ENCODE measurements at places on chromosomes 1 and 21. TPM values are rescaled to one million over a fixed set of nuclear protein-coding genes. Genes with fewer than 3 reads are reported as not detected.

The KCNA3 gene
- total RNA-seq, result 19.4 TPM

DNA sequence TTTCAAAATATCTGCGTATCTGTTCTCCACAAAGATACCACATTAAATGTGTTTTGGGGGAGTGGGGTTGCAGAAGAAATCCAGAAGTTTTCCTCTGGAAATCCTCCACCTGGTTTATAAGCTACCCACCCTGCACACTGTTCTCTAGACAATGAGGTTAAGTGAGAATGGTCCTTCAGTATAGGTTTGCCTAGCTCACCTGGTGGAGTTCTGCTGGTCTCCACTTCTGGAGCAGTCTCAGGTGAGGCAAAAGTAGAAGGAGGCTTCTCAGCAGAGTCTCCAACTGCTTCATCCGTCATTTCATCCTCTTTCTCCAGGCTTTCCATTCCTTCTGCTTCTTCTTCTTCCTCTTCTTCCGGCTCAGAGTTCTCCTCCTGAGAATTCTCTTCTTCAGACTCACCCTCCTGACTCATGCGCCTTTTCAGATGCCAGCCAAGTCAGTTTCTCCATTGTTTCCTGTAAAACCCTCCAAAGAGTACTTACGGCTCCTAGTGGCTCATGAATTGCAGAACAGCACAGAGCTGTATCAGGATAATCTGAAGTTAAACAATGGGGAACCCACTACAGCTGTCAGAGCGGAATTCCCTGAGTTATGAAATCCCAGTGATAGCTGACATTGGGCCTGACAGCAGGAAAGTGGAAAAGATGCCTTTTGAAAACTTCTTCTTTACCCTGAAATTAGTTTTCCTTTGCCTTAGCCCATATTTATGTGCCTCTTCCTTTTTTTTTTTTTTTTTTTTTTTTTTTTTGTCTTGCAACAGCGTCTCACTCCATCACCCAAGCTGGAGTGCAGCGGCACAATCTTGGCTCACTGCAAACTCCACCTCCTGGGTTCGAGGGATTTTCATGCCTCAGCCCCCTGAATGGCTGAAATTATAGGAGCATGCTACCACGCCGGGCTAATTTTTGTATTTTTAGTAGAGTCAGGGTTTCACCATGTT, 38.5 kb downstream of the MSTO1 start:
- H3K4me1 ChIP-seq, result peaks cover 32% of the 10 kb centered on the region
- H3K27ac ChIP-seq, result peak overlapping the region; percentile 46
- H3K36me3 ChIP-seq, result no peaks in the 10 kb centered on the region
- H3K27me3 ChIP-seq, result no peaks in the 10 kb centered on the region
- H3K4me3 ChIP-seq, result no peak overlapping the region
- DNase-seq, result no peak

DNA sequence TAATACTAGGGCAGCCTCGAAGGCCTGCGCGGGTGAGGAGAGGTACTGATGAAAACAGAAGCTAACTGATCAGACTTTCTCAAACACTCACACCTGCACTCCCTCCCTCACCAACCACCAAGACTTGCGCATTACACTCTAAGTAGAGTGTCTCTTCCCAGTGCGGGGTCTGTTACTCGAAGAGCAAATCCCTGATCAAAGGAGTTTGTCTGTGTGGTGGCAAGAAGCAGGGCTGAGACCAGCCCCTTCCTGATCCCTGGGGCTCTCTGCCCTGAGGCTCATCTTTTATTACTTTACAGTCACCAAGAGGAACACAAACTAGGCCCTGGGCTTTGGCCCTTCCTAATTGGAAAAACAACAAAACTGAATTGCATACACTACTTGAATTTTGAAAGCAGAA, 19.5 kb upstream of the TSNAX start:
- no peaks in the 10 kb centered on the region for H3K4me1 ChIP-seq
- no peak overlapping the region for H3K27ac ChIP-seq
- no peaks in the 10 kb centered on the region for H3K27me3 ChIP-seq

- peaks cover 41% of the 10 kb centered on the region for H3K4me1 ChIP-seq
- no peak overlapping the region for H3K4me3 ChIP-seq
- H3K27ac ChIP-seq, result no peak overlapping the region
- peaks cover 37% of the 10 kb centered on the region for H3K36me3 ChIP-seq
- no peak for DNase-seq
- H3K27me3 ChIP-seq, result no peaks in the 10 kb centered on the region
Observed at GRCh38 chr1:109096120-109096519, 5.6 kb downstream of the TMEM167B start.

DNA sequence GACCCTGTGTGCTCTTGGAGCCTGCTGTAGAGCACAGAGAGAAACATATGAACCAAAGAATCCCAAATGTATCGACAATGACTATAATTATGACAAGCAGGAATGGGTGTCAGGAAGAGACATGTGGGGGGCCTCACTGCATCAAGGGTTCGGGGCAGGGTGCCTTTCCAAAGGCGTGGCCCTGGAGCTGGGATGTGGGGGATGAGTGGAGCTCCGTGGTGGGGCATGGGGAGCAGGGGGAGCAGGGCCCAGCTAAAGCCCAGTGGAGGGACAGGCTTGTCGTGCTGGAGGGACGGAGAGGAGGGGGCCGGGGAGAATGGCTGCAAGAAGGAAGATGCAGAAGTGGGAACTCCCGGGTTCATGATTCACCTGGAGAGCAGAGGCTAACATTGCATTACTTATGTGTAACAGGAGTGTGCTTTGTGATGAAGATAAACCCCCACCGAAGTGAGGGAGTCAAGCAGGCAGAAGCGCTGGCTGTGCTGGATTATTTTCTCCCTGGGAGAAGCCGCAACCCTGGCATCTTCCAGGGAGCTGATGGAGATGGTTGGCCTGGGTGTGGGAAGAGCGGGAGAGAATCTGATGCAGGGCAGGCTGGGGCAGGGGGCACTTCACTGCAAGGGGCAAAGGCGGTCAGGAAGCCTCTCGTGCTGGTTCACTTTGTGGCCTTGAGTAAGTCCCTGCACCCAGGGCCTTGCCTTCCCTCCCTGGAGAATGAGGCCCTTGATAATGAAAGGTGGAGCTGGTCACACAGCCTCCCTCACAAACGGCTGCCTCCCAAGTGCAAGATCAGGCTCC, 124.6 kb upstream of the RUNX3 start:
- no peak overlapping the region for H3K4me3 ChIP-seq
- H3K27ac ChIP-seq, result no peak overlapping the region
- H3K36me3 ChIP-seq, result no peaks in the 10 kb centered on the region

GRCh38 chr1:223835754-223836153, 10.0 kb downstream of the TP53BP2 start:
- no peak overlapping the region for H3K4me3 ChIP-seq
- H3K36me3 ChIP-seq, result no peaks in the 10 kb centered on the region
- no peaks in the 10 kb centered on the region for H3K27me3 ChIP-seq

DNA sequence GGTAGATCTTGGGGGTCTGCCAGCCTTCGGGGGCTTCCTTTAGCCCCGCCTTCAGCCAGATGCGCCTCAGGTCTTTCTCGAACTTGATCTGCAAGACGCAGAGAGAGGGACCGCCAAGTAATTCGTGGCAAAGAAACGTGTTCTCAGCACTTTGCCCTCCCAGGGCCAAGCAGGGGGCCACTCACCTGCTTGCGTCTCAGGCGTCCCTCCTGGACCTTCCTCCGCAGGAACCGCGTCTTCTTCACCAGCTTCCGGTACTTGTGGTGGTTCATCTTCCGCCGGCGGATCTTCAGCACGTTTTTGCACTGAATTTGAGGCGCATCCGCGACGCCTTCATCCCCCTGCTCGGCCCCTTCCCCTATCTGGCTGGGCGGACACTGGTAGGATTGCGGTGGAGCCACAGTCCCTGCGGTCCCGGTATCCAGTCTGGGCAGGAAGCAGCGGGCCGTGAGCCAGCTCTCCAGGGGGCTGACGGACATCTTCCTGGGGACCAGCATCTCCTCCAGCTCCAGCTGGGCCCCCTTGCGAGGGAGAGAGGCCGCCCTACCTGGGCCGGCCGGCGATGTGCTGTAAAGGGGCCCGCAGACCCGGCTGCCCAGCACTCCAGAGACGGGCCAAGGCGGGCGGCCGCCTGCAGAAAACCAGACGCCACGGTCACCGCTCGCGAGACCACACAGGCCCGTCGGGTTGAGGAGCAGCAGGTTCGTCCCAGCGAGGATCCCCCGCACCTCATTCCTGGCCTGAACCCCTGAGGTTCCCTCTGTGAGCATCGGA, 1.0 kb downstream of the AURKAIP1 start:
- peaks cover 45% of the 10 kb centered on the region for H3K4me1 ChIP-seq
- H3K4me3 ChIP-seq, result peak overlapping the region; percentile 99
- H3K36me3 ChIP-seq, result peaks cover 18% of the 10 kb centered on the region
- H3K27me3 ChIP-seq, result no peaks in the 10 kb centered on the region
- H3K27ac ChIP-seq, result peak overlapping the region; percentile 97

DNA sequence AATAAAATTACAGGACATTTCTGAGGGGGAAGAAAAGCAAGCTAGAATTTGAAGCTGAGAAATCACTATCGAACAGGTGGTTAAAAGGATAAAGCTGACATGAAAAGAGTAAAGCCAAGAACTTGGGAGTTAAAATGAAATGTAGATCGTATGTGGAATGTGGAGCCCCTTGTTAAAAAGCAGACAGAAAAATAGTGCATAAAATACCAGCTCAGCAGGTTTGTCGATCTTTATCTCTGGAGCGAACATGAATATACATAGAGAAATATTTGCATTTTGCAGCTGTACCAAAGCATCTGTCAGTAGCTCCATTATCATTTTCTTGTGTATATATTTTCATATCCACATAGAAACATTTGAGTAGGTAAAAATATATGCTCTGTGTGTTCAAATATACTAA, 73.6 kb upstream of the CDC42BPA start:
- H3K4me1 ChIP-seq, result no peaks in the 10 kb centered on the region
- DNase-seq, result no peak
- no peaks in the 10 kb centered on the region for H3K27me3 ChIP-seq
- H3K36me3 ChIP-seq, result no peaks in the 10 kb centered on the region
- H3K4me3 ChIP-seq, result no peak overlapping the region

DNA sequence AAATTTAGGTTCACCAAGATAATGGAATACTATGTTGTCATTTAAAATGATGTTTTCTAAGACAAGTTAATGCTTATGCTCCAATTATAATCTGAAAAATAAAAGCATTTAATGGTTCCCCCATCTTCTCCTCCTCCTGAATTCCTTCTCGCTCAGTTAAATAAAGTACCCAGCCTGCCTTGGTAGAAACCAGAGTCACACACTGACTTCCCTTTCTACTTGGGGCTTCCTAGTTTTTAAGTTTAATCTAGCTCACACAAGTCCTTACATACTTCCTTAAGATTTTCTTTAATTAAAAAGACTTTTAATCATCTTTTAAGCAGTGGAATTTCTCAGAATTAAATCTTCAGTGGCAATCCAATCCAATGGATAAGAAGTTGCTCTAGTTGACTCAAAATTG, 32.9 kb downstream of the CD58 start:
- DNase-seq, result no peak
- no peak overlapping the region for H3K27ac ChIP-seq
- peaks cover 54% of the 10 kb centered on the region for H3K36me3 ChIP-seq
- peaks cover 8% of the 10 kb centered on the region for H3K4me1 ChIP-seq

The ANGPTL3 gene
- total RNA-seq, result not detected

- no peaks in the 10 kb centered on the region for H3K4me1 ChIP-seq
- DNase-seq, result no peak
- no peaks in the 10 kb centered on the region for H3K36me3 ChIP-seq
- H3K27me3 ChIP-seq, result no peaks in the 10 kb centered on the region
- no peak overlapping the region for H3K27ac ChIP-seq
Observed at GRCh38 chr1:99445486-99445885, 181.2 kb downstream of the PLPPR4 start.

The SH2D5 gene
- not detected for total RNA-seq

DNA sequence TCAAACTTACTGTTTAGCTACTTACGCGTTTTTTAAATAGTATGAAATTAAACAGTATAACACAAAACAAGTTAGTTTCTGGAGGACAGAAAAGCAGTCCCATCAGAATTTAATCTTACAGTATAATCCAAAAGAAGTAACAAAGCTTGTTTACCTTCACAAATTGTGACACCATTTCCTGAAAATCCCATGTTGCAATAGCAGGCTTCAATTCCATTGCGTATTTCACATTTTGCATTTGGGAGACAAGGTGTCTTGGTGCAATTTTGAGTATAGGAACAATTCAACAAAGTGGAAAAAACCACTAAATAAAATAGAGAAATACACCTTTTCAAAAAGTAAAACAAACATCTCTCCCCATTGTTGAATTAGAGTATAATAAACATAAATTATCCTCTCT, 1.6 kb downstream of the ADGRL4 start:
- no peaks in the 10 kb centered on the region for H3K4me1 ChIP-seq
- H3K4me3 ChIP-seq, result peak overlapping the region; percentile 42
- H3K36me3 ChIP-seq, result no peaks in the 10 kb centered on the region
- peaks cover 6% of the 10 kb centered on the region for H3K27me3 ChIP-seq
- no peak for DNase-seq

GRCh38 chr1:87335175-87335884, 6.7 kb downstream of the LMO4 start:
- peak; percentile 85 for DNase-seq
- peaks cover 26% of the 10 kb centered on the region for H3K36me3 ChIP-seq
- no peaks in the 10 kb centered on the region for H3K27me3 ChIP-seq
- peak overlapping the region; percentile 87 for H3K4me3 ChIP-seq
- peaks cover 60% of the 10 kb centered on the region for H3K4me1 ChIP-seq

The SELE gene
- total RNA-seq, result 0.38 TPM

DNA sequence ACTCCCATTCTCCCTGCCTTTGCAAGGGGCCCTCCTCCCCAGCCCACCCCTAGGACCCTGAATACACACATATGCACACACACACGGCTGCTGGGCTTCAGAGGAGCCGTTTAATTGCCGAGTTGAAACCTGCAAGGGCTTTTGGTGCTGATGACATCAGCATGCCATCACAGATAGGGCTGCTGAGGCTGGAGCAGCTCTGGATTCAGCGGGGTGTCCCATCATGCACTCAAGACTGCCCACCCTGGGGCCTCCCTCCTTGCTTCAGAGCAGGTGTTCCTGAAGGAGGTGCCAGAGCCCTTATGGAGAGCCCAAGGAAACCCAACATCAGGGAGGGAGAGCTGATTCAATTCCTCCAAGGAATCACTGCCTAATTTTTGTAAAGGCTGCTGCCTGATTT, 5.7 kb downstream of the SYT2 start:
- no peak overlapping the region for H3K27ac ChIP-seq
- H3K4me1 ChIP-seq, result peaks cover 3% of the 10 kb centered on the region
- H3K4me3 ChIP-seq, result no peak overlapping the region
- H3K27me3 ChIP-seq, result peaks cover 68% of the 10 kb centered on the region
- H3K36me3 ChIP-seq, result no peaks in the 10 kb centered on the region

All from lower lobe of right lung (tissue), 2 donors.